CD4-positive, alpha-beta T cell treated with Interleukin-17A for 1 hour (primary cell): ENCODE measurements at places on chromosomes 7 and 10.
A peak's percentile ranks its signal among the peaks of the same experiment; 100 is the strongest.

DNA sequence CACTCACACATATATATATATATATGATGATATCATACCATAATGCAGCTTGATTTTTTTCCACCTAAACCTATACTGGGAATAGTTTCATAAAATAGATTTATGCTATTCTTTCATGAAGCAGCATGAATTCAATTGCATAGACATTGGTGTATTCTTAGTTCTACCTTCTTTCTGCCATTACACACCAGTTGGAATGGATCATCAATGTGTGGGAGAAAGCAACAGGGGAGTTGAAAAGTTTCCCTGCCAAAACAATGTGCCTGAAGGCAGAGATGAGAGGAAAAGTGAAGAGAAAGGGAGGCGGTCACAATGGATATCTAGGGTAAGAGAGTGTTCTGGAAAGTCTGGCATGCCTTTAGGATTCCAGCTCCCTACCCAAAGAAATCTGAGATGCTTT lies 25.2 kb upstream of the ACSL5 start:
- DNase-seq: no peak

DNA sequence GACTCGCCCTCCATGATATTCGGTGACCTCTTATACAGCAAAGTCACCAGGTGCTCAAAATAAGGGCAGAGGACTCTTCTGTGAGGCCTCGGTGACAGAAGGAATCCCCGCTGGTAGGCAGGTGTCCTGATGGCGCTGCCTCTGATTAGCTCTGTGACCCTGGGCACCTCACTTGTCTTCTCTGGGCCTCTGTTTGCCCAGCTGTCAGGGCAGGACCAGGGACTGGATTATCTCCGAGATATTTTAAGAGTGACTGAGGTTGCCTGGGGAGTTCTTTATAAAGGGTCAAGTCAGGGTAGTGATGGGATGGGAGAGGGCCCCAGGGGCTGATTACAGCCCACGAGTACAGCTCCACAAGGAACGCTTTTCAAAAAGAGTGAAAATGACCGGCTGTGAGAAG lies 70.9 kb upstream of the SAMD8 start:
- DNase-seq: no peak

DNA sequence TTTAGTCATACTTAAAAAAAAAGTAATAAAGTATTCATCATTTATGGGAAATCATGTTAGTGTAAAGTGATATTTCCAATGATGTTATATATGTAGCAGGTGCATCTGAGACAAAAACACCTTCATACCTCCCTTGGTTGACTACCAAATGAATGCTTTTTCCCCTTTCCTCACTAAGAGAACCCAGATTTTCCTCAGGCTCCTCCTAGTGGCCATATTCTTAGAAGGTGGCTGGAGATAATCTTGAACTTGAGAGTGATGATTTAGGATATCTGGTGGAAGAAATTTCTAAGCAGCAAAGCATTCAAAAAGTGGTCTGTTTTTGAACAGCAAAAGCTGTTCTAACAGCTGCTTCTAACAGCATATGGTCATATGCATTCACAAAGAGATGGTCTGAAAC lies 16.8 kb upstream of the DNAH11 start:
- peak; percentile 37 for DNase-seq

DNA sequence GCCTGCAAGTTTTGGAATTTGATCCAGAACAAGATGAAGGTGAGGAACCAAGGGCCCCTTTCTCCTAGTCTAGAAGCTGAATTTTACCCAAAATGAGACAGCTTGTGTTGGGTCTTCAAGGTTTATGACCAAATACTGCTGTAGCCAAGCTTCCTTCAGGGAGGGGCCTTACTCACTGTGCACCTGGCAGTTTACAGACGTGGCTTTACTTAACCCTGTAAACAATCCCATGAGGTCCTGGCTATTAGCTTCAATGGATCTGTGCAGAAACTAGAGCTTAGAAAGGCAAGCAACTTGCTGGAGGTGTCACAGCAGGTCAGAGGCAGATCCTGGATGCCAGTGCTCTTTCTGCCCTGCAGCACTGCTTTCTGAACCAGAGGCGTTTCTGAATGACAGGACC lies 46.7 kb downstream of the PDLIM1 start:
- DNase-seq: no peak

- DNase-seq: no peak
These were observed 226.3 kb downstream of the AHR start for GRCh38 chr7:17524746-17525145.

DNA sequence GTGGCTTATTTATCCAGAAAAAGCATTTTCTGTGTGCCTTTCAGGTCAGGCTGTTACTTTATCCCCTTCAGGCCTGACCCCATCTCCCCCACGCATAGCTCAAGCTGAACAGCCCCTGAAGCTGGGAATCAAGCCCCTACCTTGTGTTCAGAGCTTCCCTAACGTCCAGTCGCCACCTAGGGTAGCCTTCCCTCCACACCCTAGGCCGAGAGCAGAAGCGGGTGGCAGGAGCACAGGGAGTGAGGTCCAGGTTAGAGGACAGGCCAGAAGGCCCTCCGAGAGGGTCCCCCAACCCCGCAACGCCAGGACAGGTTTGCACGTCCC lies 479 bp upstream of the SEMA4G start:
- DNase-seq: no peak
